IMR-90 (cell line): ENCODE measurements at places on chromosomes 2 and 18. TPM values are rescaled to one million over a fixed set of nuclear protein-coding genes. Genes with fewer than 3 reads are reported as not detected.
A peak's percentile ranks its signal among the peaks of the same experiment; 100 is the strongest.

DNA sequence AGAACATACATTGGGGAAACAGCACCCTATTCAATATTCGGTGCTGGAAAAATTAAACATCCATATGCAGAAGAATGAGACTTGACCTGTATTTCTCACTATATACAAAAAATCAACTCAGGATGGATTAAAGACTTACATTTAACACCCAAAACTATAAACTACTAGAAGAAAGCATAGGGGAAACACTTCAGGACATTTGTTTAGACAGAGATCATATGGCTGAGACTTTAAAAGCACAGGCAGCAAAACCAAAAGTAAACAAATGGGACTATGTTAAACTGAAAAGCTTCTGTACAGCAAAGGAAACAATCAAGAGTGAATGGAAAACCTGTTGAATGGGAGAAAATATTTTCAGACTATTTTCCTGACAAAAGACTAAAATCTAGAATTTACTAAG lies 1694.1 kb upstream of the CELF4 start:
- DNase-seq: no peak

DNA sequence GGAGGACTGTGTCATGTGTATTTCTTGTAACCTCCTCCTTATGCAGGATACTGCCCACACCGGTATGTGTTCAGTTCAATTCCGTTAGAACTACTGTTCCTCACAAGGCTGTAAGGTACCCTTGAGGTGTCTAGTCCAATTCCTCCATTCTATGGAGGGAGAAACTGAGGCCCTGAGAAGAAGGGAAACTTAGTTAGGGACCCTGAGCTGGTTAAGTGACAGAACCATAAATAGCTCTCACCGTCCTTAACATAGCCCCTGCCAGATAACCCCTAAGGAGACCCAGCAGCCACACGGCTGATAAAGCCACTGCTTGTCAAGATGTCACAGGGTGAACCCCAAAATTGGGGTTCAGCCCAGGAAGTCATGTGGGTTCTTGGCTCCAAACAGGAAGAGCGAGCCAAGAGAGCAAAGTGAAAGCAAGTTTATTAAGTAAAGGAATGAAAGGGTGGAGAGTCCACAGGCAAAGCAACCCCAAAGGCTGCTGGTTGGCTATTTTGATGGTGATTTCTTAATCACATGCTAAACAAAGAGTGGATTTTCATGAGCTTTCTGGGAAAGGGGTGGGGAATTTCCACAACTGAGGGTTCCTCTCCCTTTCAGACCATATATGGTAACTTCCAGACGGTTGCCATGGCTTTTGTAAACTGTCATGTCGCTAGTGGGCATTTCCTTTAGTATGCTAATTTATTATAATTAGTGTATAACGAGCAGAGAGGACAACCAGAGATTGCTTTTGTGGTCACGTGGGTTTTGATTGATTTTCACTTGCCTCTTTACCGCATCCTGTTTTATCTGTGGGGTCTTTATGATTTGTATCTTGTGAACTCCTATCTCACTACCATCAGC lies 83.4 kb upstream of the RTN4 start:
- DNase-seq: peak; percentile 96

- DNase-seq: no peak
Observed at GRCh38 chr2:163812926-163813520, 77.2 kb upstream of the FIGN start.

DNA sequence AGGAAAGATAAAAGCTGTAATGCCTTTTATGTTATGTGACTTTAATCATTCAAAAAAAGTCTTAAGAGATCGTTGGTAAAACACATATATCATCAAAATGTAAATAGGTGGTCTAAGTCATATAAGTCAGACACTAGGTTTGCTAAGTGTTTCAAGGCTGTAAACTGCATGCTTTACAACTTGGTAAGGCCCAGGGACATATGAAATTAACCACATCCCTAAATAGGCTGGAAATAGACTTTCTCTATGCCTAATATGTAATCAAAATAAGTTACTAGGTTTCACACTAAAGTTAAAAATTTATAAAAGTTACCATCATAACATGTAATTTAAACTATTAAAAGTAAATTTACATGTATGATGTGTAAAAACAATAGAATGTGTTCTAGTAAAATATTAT lies 946.3 kb upstream of the LRATD1 start:
- DNase-seq: no peak

DNA sequence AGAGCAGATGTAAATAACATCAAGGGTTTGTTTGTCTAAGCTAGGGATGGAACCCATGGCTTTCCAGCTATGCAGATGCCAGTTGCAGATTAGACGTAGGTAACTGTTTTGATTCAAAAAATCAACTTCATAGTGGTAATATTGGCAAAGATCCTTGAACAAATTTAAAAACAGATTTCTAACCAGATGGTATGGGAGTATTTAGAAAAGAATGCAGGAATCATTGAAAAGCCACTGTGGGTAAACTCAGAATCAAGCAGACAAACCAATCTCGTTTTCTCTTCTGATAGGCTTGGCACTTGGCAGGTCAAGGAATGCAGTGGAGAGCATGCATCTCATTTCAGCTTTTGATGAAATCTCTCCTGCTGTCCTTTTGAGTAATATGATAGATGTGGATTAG lies 377.5 kb downstream of the CLIP4 start:
- no peak for DNase-seq

GRCh38 chr2:229273723-229274338 lies 2.7 kb upstream of the PID1 start:
- peak; percentile 67 for DNase-seq

DNA sequence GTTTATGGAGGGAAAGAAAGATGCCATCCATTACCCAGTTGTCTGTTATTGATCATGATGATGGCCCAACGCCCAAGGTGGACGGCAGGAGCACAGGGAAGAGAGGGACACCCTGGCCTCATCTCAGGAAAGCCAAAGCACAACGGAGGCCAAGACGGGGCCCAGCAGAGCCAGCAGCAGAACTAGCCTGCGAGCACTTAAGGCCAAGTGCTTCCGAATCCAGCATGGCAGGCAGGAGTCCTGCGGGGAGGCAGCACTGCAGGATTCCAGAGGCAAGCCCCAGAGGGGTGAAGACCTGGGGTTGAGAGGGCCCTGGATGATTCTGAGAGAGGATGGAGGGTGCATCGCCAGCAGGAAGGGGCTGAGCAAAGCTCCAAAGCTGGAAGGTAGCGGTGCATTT lies 28.3 kb upstream of the KLHL29 start:
- no peak for DNase-seq

DNA sequence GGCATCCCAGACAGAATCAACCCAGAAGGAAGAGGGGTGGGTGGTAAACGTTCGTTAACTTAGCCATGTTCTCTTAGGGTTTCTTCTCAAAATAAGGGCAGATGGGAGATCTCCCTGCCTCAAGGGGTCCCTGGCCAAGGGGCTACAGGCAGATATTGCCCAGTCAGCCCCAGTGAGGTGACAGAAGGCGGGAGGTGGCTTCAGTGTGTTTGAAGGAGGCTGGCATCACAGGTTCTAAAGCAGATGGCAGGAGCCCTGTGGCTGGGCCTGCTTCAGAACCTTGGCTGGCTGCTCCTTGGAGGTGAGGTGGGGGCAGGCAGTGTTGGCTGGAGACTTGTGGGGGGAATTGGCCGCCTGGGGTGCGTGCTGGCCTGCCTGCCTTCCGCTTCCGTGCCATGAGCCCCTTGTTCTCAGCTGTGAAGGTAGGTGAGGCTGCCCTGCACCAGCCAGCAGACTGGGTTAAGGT lies 23.5 kb downstream of the HPCAL1 start:
- no peak for DNase-seq

- DNase-seq: no peak
Observed at GRCh38 chr2:170224692-170225294, 46.8 kb downstream of the MYO3B start.

DNA sequence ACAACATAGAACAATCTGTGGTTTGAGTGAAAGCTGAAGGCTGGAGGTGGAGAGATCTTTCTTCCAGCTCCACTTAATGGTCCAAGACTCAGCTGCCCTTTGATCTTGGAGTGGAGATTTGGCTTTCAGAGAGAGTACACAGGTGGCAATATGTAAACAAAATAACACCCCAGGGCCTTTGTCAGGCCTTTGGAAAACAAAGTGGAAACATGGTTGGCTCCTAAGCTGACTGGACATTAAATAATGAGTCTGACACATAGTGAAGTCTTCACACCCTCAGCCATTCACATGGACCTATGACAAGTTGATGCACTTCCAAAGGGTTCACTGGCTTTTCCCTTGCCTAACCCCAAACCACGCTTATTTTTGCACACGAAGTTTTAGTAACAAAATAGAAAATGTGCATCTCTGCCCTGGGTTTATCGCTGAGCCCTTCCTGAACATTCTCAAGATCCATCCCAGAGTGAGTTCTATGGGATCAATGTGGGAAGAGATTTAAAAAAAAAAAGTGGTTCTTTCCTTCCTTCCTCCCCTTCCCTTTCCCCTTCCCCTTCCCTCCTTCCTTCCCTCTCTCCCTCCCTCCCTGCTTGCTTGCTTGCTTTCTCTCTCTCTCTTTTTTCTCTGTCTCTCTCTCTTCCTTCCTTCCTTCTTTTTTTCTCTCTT lies 201.3 kb upstream of the NT5C1B start:
- no peak for DNase-seq

Gene RAB27B
- total RNA-seq: 1.3 and 1.7 TPM in 2 replicates

Gene GNLY
- total RNA-seq: not detected in 2 replicates

Gene PLB1
- 0.90 and 1.4 TPM in 2 replicates for total RNA-seq
